Urinary bladder (tissue), 4 donors: ENCODE measurements at places on chromosomes 3 and 15. TPM values are rescaled to one million over a fixed set of nuclear protein-coding genes. Genes with fewer than 3 reads are reported as not detected.

Gene POLR2M
- total RNA-seq = 320 TPM

Gene GOLGA8H
- 1.4 TPM for total RNA-seq

Gene ZNF106
- 92.7 TPM for total RNA-seq

Gene DLEC1
- total RNA-seq = 0.42 TPM

Gene XIRP1
- 1.1 TPM for total RNA-seq

Gene CIDEC
- total RNA-seq = not detected

Gene IMPG2
- total RNA-seq = 2.3 TPM

Gene ACSBG1
- total RNA-seq = 1.1 TPM

Gene AQR
- 52.3 TPM for total RNA-seq

Gene CPEB1
- total RNA-seq = 4.7 TPM

Gene CASR
- 0.74 TPM for total RNA-seq

Gene LRTM1
- total RNA-seq = 13.4 TPM

Gene NAALADL2
- 77.5 TPM for total RNA-seq

GRCh38 chr3:157067114-157067513 is 92.8 kb downstream of the CCNL1 start:
- no peak for DNase-seq

GRCh38 chr3:155712008-155712407 is 32.9 kb downstream of the PLCH1 start:
- no peak for DNase-seq

DNA sequence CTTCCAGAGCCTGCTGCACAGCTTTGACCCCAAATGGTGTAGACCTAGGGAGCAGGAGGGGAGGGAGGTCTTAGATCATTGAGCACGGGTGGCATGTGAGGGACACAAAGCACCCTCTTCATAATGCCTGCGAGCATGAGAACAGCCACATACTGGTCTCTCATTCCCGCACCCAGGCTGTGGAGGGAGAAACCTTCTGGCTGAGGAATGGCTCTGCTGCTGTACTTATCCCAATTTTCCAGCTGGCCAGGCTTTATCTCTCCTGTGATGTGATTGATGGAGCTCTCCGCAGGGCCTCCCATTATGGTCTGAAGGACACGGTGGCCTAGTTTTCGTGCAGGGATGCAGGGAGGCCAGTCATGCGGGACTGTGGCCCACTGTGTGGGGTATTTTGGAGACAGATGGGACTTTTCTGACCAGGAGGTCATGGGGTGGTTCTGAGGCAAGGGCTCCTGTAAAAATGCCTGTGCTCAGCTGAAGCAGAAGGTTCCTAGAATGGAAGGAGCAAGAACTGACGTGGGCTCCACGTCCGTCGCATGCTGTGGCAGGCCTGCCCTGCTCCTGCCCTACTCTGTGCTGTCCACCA is 251.5 kb downstream of the PLCL2 start:
- no peak for DNase-seq

DNA sequence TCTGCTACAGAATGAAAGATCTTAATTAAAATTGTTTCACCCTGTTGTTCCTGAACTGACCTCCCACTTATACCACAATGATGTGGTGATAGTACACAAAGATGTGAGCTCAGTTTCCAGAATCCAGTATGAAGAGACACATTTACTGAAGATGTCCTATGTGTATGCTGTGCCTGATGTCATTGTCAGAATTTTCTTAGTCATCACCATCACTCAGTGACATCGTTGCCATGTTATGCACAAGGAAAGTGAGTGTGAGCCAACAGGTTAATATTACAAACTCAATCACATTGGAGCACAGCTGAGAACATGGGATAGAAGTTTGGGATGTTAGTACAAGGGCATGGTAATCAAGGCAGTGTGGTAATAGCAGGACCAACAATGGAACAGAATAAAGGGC is 199.7 kb upstream of the CHRNA7 start:
- DNase-seq = no peak

DNA sequence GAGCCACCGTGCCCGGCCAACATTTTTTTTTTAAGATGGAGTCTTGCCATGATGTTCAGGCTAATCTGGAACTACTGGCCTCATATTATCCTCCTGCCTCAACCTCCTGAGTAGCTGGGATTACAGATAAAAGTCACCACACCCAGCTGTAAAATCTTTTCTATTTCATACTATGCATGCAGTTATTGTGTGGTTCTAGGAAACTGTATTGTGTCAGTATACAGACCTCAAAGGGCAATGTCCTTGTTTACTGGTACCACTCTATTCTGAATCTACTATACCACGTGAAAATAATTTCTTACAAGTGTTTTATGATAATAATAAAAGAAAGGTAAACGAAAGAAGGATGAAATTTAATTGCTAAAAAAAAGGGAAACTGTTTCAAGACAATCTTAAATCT is 123.5 kb upstream of the PTX3 start:
- no peak for DNase-seq

GRCh38 chr3:175989161-175989560 is 1130.0 kb downstream of the NAALADL2 start:
- DNase-seq = no peak

DNA sequence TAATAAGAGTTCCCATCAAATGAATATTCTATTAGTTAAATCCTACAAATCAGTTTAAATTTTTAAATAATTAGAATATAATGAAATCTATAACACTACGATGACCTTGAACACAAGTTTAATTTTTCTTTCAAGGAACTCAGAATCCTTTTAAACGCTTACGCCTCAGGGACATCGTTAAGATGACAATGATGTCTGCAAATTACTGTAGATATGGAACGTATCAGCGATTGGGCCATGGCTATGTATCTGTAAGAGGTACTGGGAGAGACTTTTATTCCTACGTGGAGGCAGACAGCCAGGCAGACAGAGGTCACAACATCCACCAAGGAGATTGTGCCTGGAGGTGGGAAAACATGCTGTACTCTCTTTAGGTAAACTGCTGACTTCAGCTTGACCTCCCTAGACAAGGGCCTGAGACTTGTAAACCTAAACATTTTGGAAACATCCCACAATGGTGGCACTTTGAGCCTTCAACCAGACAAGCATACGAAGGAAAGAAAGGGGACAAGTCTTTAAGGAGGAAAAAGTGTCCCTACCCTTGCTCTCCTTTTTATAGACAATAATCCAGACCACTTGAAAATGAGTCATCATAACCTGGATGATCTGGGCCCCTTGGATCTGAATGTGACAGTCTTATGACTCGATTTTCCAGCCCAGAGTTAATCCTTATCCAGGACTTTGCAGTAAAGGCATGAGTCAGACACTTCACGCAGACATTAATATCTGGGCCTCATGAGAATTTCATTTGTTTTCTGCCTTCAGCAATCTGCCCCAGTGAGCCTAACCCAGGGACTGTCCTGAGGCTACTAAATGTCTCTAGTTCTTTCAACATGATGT is 6.8 kb upstream of the LDHAL6B start:
- no peak for DNase-seq

DNA sequence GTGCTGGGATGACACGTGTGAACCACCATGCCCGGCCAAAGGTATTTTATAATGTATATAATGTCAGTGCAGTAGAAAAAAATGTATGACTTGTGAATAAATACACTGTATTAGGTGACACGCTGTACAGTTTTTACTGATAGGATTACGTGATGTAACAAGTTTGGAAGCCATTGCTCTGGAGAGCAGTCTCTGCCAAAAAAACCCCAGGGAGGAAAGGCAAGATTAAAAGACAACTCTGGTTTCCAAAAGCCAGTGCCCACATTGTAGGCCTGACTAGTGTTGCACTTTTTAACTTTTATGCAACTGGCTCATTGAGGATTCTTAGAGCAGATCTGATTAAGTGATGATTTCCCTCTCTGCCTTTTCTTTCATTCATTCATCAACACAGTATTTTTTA is 62.0 kb upstream of the SLC2A2 start:
- no peak for DNase-seq

- DNase-seq = no peak
Measured at GRCh38 chr3:61182662-61183061, 68.6 kb downstream of the FHIT start.

DNA sequence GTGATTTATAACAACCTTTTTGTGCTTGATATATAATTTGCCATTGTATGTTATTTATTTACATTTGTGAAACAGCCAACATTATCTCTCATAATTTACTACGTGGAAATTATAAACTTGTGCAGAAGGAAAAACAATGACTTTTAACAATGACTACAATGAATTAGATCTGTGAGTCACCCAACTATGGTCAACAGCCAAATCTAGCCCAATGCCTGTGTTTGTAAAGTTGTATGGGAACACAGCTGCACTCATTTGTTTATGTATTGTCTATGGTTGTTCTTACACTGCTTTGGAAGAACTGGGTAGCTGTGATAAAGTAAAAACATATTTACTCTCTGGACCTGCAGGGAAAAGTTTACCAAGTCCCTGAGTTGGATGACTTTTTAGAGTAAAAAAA is 110.4 kb downstream of the OTOL1 start:
- DNase-seq = no peak

DNA sequence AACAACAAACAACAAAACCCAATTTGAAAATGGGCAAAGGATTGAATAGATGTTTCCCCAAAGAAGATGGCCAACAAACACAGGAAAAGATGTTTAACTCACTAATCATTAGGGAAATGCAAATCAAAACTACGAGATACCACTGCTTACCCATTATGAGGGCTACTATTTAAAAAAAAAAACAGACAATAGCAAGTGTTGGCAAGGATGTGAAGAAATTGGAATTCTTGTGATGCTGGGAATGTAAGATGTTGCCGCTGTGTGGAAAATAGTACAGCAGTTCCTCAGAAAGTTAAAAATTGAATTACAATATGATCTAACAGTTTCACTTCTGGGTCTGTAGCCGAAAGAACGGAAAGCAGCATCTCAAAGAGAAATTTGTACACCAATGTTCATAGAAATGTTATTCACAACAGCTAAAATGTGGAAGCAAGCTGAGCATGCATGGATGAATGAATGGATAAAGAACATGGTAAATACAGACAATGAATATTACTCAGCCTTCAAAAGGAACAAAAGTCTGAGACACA is 121.9 kb downstream of the CHSY1 start:
- no peak for DNase-seq

DNA sequence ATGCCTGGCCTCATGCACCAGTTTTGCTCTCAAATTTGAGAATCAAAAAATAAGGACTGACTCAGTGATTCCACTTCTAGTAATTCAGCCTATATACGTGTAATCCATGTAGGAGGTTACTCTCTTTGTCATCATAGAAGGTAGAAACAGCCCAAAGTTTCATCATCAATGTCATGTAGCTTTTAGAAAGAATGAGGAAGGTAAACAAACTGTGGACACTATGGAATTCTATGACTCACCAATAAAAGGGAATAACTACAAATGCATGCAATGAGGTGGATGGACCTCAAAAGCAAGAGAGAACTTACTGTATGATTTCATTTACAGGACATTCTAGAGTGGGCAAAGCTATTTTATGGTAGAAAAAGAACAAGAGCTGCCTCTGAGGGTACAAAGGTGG is 93.2 kb upstream of the LRIG1 start:
- no peak for DNase-seq

DNA sequence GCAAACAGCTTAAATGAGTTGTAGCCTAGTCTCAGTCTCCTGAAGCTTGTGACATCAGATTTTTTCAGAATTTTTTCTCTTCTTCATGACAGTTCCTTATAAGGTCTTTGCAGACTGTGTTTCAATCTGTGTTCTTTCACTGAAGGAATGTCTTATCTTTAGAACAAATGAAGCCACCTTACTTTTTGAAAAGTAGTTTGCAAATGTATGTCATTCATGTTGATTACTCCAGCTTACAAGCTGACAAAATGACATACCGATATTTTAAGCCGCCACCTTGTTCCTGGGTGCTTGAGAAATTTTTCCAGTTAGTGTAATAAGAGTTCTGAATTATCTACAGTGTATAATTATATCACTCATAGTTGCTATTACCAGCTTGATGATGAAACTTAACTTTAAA is 57.0 kb downstream of the ASTE1 start:
- DNase-seq = no peak

DNA sequence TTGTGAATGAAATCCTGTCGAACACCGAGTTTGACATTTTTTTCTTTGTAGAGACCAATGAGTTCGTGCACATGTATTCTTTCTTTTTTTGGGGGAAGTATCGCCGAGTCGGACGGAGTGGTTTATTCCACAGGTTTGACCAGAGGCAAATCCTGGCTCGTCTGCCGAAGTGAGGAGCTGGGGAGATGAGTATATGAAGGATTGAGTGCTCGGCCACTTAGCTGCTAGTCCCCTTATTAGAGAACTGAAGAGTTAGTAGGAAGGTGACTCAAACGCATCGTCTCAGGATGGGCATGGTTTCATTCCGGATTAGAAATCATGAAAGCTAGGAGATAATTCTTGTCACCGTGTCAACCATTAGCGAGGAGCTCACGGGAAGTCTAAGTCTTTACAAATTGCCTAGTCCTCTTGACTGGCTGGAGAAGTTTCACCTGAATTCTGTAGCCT is 154.7 kb upstream of the GOLIM4 start:
- peak; percentile 18 for DNase-seq

- DNase-seq = no peak
Measured at GRCh38 chr3:365268-365667, 168.7 kb downstream of the CHL1 start.

- no peak for DNase-seq
Measured at GRCh38 chr15:58862326-58862725, 71.2 kb downstream of the SLTM start.

GRCh38 chr3:9169956-9170850 is 79.2 kb downstream of the SRGAP3 start:
- DNase-seq = no peak

- no peak for DNase-seq
Measured at GRCh38 chr3:160343132-160343531, 55.9 kb downstream of the IFT80 start.

DNA sequence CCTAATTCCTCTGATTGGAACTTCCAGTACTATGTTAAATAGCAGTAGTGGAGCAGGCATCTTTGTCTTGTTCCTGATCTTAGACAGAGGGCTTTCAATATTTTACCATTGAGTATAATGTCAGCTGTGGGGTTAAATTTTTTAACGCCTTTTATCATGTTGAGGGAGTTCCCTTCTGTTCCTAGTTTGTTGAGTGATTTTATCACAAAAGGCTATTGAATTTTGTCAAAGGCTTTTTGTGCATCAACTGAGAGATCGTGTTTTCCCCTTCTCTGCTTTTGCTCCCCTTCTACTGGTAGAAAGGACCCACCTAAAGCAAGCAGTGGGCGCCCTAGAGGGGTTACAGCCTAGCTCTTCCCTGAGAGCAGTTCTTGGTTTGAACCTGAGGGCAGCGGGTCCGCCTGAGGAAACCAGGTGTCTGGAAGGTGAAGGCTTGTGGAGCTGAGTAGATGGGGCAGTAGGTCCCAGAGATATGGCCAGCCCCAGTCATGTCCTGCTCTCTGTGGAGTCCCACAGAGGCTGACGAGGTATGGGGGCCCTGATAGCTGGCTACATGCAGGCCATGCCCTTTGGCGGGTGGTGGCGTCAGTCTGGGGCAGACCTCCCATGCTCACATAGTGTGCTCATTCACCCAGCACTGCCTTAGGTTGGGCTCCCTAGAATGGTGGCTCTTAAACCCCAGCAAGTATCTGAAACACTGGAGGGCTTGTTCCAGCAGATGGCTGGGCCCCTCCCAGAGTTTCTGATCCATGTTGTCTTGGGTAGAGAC is 11.3 kb downstream of the HDAC11 start:
- no peak for DNase-seq
